ENCODE measurements at places on chromosomes 16 and 17.

- no peak for DNase-seq
Observed at GRCh38 chr17:59492091-59492451, 73.3 kb upstream of the DHX40 start.

DNA sequence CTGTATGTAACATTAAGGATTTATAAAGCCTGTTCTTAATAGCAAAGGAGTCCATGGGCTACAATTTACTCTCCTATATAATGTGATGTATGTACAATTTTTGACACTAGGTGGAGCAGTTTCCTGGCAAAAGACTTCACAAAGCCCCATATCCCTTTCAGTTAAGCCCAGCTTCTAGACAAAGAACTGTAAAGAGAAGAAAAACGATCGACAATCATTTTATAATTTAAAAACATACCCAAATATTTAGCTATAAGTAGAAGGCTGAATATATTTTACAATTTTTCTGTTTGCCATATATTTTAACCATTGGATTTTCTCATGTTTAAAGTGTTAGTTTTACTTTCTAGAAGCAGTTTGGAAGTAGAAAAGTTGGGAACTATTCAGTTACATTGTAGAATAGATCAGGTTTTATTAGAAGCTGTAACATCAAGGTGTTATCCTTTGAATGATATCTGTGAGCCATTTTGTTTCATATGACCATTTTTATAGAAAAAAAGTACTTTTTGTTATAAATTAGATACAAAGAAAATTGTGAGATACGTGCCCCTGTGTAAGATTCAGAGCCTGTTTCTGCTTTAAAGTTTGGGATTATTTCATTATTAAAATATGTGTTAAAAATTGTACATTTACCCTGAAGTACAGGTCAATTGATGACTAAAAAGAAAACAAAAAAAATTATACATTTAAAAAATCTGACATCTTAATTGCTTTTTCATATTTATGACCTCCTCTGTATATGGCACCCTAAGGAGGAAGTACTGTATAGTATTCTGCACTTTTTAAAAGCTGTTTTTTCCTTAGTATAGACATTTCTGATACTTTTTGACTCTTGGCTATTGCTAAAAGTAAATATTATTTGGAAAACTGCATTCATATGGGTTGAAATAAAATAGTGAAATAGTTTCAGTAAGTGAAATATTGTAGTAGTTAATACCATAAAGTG is 46.3 kb downstream of the VMP1 start:
- DNase-seq: peak; percentile 9

DNA sequence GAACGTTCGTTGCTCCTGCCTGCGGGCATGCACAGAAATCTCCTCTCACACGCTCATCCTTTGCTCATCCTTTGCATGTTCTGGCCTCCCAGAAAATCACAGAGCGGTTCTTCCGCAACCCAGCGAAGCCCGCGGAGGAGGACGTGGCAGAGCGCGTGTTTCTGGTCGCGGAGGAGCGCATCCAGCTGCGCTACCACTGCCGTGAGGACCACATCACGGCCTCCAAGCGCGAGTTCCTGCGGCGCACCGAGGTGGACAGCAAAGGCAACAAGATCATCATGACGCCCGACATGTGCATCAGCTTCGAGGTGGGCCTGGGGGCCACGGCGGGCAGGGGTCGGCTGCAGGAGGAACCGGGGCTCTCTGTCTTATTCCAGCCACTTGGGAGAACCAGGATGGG is 9.6 kb upstream of the KATNB1 start:
- DNase-seq: no peak

DNA sequence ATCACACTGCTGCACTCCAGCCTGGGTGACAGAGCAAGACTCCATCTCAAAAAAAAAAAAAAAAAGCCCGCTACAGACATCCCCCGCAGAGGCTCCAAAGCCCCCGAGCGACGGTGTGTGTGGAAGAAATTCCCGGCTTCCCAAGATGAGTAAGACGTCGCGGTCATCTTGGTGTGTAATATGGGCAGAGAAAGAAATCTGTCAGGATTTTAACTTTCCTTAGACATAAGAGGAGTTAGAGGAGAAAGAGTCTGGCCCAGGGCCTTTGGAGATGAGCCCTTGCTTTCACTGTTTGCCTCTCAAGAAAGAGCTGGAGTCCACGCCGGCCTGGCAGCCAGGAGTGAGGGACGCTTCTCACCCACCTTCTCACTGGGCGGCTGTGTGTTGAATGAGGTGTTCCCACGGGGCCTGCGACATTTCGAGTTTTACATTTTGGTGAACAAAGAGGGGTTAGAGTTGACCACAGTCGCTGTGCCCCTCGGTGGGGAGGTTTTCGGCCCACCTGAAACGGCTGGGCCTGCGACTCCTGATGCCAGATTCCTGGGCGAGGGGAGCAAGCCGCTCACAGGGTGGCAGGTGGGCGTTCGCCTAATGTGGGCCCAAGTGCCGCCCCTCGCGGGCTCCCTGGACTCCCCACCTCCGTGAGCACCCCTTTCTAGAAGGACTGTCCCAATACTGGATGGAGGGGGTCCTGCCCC is 17.9 kb downstream of the C1QTNF1 start:
- DNase-seq: no peak
